KBM-7 (cell line): ENCODE measurements at places on chromosomes 6 and 20.

- DNase-seq: peak; percentile 24
Measured at GRCh38 chr20:18754030-18754652, 59.4 kb upstream of the SCP2D1 start.

GRCh38 chr6:165944002-165944466 lies 223.6 kb downstream of the TBXT start:
- no peak for DNase-seq

DNA sequence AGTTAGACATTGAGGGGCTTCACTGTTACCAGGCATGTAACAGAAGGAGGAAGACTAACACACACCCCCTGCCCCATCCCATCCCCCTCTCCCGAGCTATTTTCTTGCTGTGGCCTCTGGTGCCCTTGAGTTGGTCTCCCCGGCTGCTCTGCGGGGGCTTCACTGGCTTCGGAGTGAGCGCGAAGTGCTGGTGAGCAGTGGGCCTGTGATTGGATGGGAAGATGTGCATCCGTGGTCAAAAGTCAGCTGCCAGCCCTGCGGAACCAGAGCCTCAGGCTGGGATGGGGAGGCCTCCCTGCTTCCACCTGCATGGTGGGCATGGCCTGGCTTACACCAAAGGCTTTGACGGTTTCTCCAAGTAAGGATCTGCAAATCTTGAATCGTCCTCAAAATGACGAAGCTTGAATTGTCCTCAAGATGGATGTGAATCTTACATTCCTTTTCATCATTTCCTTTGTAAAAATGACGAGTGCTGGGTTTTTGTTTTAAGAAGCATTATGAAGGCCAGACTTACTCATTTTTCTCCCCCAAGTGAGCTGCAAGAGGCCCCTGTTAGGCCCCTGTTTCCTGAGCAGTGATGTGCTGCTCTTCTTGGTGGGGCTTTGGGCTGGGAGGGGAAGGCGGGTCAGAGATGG lies 23.7 kb downstream of the SPATA2 start:
- DNase-seq: no peak

DNA sequence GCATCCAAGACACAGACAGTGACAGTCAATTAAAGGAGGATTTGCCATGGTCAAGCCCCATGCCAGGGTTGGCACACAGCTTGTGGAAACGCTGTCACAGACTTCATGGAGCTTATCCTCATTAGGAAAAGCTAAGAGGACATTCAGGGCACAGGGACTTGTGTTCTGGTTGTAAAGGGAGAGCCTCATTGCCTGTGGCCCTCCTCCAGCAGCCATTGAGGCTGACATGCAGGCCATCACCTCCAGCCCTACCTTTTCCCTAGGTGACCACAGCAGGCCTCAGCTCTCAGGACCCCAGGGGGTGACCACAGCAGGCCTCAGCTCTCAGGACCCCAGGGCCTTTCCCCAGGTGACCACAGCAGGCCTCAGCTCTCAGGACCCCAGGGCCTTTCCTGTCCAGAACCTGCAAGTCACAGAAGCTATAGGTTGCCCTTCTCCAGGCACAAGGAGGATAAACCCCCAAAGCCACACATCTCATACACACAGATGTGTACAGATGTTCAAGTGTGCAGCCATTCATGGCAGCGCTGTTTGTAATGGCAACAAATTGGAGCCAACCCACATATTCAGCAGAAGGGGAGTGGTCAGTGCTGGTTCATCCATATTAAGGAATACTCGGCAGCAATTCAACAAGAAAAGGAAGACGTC lies 26.1 kb downstream of the DUSP22 start:
- DNase-seq: no peak
